Gastrocnemius medialis (tissue), 4 donors: ENCODE measurements at places on chromosomes 4 and X. TPM values are rescaled to one million over a fixed set of nuclear protein-coding genes. Genes with fewer than 3 reads are reported as not detected.
A peak's percentile ranks its signal among the peaks of the same experiment; 100 is the strongest.

The CLDN34 gene
- not detected for total RNA-seq

- no peaks in the 10 kb centered on the region for H3K4me1 ChIP-seq
- no peak overlapping the region for H3K4me3 ChIP-seq
- H3K36me3 ChIP-seq, result no peaks in the 10 kb centered on the region
- no peak overlapping the region for H3K27ac ChIP-seq
- DNase-seq, result no peak
Measured at GRCh38 chr4:100367451-100367850, 150.4 kb downstream of the EMCN start.

The RNF212 gene
- total RNA-seq, result not detected

DNA sequence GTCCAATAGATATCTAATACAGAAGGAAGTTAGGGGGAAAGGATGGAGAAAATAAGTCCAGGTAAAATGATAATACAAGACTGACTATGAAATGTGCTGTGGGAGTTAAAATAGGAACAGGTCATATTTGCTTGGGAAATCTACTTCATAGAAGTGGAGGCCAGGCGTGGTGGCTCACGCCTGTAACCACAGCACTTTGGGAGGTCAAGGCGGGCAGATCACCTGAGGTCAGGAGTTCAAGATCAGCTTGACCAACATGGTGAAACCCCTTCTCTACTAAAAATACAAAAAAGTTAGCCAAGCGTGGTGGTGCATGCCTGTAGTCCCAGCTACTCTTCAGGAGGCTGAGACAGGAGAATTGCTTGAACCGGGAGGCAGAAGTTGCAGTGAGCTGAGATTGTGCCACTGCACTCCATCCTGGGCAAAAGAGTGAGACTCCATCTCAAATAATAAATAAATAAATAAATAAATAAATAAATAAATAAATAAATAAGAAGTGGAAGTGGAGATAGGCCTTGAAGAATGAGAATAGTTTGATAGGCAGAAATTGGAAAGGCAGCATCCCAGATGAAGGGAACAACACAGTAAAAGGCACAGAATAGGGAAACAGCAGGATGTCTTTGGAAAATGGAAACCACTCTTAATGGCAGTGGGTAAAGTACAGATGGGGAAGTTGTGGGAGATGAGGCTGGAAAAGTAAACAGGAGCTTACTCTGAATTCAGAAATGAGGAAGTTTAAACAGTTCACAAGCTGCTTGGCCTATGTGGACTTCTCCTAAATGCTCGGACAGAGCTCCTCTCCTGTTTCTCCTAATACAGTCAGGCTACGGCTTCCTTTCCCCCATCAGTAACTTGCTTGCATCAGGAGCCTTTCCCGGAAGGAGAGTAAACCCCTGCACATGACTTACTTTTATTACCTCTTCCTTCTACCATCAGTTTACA, 15.1 kb upstream of the GK start:
- DNase-seq, result no peak
- H3K4me1 ChIP-seq, result no peaks in the 10 kb centered on the region
- no peak overlapping the region for H3K27ac ChIP-seq
- no peaks in the 10 kb centered on the region for H3K36me3 ChIP-seq

The SCRG1 gene
- not detected for total RNA-seq

The HMX1 gene
- not detected for total RNA-seq

The MAGEA6 gene
- total RNA-seq, result not detected

DNA sequence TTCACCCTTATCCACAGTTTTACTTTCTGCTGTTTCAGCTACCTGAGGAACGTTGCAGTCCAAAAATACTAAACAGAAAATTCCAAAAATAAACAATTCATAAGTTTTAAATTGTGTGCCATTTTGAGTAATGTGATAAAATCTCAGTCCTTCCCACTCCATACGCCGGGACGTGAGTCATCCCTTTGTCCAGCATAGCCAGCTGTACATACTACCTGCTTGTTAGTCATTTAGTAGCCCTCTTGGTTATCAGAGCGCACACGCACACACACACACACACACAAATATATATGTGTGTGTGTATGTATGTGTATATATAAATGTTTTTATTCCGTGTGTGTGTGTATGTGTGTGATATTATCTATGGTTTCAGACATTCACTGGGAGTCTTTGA, 4.8 kb upstream of the CCSER1 start:
- no peak overlapping the region for H3K4me3 ChIP-seq
- peaks cover 8% of the 10 kb centered on the region for H3K27me3 ChIP-seq
- no peak for DNase-seq
- no peaks in the 10 kb centered on the region for H3K36me3 ChIP-seq
- peaks cover 4% of the 10 kb centered on the region for H3K4me1 ChIP-seq
- H3K27ac ChIP-seq, result no peak overlapping the region

The PASD1 gene
- total RNA-seq, result not detected

DNA sequence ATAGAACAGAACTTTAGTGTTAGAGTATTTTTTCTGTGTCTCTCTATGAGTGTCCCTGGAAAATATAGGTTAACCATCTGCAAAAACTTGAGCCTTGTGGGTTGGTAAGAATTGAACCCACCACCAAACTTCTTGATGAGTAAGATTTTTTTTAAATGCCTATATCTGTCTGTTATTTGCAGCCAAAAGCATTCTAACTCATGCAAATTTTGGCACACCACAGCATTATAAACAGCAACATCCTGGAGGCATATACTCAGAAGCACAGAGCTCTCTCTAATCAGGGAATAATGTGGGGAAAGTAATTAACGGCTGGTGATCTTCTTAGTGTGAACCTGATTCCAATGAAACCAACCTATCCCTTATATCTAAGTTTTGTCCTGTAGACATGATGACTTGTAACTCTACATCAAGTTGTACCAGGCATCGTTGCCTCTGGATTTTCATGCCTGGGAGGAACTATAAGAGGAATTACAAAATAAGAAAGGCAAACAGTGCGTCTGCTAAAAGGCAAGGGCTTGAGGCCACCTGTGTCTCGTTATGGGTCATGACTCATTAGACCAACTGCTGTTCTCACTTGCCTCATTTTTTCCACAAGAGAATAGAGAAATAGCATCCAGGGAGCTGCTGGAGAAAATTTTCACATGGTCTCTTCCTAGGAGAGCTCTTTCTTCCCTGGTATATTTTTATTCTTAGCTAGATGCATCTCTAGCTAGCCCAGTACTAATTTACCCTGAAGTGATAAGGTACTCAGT, 202.4 kb downstream of the CHIC2 start:
- H3K27ac ChIP-seq, result no peak overlapping the region
- no peak for DNase-seq
- no peaks in the 10 kb centered on the region for H3K27me3 ChIP-seq
- no peaks in the 10 kb centered on the region for H3K36me3 ChIP-seq

The SLC6A14 gene
- not detected for total RNA-seq

GRCh38 chr4:100288161-100288560, 97.9 kb upstream of the DDIT4L start:
- no peak overlapping the region for H3K4me3 ChIP-seq
- H3K36me3 ChIP-seq, result no peaks in the 10 kb centered on the region
- DNase-seq, result no peak
- peak overlapping the region; percentile 87 for H3K27ac ChIP-seq

DNA sequence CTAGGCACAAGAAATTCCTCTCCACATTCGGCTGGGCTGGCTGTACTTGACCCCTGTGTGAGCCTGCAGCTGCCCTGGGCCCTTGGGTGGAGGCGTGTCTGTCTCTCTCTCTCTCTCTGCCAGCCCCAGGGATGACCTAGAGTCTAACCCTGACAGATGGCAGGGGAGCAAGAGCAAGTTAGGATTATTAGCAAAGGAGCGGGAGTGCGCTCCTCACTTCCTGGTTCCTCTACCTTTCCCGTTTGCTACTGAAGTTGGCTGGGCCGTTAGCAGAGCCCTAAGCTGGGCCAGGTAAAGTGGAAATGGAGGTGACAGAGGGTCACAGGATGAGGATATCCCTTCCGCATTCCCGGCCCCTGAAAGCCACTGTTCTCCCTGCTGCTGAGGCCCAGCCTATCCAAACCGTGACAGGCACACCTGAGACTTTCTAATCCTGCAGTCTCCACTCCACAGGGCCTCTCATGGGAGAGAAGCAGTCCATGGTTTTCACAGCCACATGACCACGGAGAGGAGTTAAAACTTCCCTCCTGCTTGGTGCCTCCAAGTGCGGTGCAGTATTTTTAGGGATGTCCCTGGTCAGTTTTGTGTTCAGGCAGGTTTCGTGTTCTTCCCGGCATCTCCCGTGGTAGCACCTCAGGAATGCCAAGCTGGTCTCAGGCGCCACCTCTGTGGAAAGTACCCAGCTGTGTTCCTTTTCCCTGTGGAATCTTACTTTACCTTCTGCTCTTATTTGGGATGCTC, 79.3 kb downstream of the CLDN22 start:
- H3K4me3 ChIP-seq, result no peak overlapping the region
- H3K27ac ChIP-seq, result no peak overlapping the region
- H3K4me1 ChIP-seq, result no peaks in the 10 kb centered on the region
- H3K36me3 ChIP-seq, result no peaks in the 10 kb centered on the region
- H3K27me3 ChIP-seq, result no peaks in the 10 kb centered on the region

DNA sequence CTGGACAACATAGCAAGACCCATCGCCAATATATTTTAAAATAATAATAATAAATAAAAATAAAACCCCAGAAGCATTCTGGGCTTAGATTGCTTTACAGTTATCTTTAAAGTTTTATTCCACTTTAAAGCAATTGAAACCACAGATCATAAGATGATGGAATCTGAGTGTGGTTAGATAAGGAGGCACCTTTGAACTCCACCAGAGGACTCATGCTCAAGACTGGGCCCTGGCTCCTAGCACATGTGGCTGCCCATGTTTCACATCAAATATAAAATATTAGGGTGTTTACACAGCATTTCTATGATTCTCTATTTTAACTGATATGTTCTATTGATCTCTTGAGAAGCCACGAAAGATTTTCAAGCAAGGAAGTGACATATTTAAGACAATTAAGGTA, 52.6 kb upstream of the BBS12 start:
- H3K36me3 ChIP-seq, result no peaks in the 10 kb centered on the region
- H3K27me3 ChIP-seq, result no peaks in the 10 kb centered on the region
- no peak overlapping the region for H3K27ac ChIP-seq
- H3K4me1 ChIP-seq, result no peaks in the 10 kb centered on the region
- no peak overlapping the region for H3K4me3 ChIP-seq

DNA sequence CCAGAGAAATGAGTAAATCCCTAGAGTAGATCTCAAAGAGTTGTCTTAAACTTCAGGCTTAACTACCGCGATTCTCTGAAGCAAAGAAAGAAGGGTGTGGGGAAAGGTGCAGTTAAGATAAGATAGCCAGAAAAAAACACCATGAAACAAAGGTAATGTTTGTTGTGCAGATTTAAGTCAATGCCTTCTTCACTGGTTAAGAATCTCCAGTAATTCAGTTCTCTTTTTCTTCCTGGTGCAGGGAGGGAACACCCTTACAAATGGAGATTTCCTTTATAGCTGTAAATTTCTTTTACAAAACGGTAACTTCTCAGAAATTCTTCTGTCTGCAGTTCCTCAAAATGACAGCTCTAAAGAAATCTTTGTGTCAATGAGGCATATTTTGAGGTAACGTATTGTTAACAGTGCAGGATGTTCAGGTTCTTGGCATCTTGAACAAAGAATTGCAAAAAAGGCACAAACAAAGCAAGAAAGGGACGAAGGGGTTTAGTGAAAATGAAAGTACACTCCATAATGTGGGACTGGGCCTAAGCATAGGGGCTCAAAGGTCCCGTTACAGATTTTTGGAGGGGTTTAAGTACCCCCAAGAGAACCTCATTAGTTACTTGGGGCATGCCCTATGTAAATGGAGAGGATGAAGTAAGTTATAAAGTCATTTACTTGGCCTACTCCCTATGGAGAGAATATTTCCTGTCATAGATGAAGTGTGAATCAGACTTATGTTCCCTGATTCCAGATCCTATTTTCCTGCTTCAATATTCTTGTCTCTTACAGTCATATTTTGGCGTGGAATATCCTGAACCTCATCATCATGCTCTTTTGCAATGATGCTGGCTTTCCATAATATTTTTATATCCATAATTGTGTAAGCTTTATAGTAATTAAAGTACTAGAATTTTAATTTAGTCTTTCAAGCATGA, 492.0 kb downstream of the PCDH11X start:
- H3K27me3 ChIP-seq, result no peaks in the 10 kb centered on the region
- H3K4me1 ChIP-seq, result no peaks in the 10 kb centered on the region
- H3K27ac ChIP-seq, result no peak overlapping the region

The OTC gene
- total RNA-seq, result 0.27 TPM

DNA sequence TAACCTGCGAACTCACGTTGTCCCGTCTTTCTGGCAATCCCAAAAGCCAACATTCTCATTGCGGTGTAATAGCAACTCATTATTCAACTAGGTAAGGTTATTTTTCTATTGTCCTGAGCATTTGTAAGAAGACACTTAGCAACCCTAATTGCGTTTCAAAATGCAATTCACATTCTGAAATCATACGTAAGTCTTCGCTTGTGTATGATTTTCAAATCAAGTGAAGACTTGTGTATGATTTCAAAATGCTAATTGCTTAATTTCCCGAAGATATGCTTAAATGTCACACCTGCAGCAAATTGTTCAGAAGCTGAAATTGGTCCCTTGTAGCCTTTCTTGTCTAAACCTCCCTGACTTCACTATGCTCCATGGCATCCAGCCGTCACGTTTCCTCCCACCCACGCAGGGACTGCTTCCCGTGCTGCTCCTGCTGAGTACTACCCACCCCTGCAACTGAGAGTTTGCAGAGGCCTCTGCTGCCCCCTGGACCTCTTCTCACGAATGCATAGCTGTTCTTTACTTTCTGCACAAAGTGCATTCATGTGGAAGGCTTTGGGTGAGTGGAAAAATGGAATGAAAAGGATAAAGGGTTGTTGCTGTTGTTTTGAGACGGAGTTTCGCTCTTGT, 40.8 kb upstream of the CLDN24 start:
- no peak overlapping the region for H3K4me3 ChIP-seq
- no peaks in the 10 kb centered on the region for H3K4me1 ChIP-seq
- no peak for DNase-seq
- H3K36me3 ChIP-seq, result no peaks in the 10 kb centered on the region
- H3K27ac ChIP-seq, result no peak overlapping the region

- H3K4me1 ChIP-seq, result no peaks in the 10 kb centered on the region
- no peaks in the 10 kb centered on the region for H3K36me3 ChIP-seq
- H3K27me3 ChIP-seq, result no peaks in the 10 kb centered on the region
- no peak overlapping the region for H3K27ac ChIP-seq
Measured at GRCh38 chrX:12366440-12366839, 228.2 kb downstream of the FRMPD4 start.
